ENCODE measurements at places on chromosomes 7 and 10. TPM values are rescaled to one million over a fixed set of nuclear protein-coding genes. Genes with fewer than 3 reads are reported as not detected.

Gene DNAH11
- 0.05 TPM for total RNA-seq

Gene VWC2
- total RNA-seq = not detected

- DNase-seq = no peak
- H3K27me3 ChIP-seq = peaks cover 29% of the 10 kb centered on the region
- H3K4me1 ChIP-seq = peaks cover 5% of the 10 kb centered on the region
- no peak overlapping the region for H3K27ac ChIP-seq
- H3K4me3 ChIP-seq = no peak overlapping the region
- H3K36me3 ChIP-seq = peaks cover 6% of the 10 kb centered on the region
Observed at GRCh38 chr10:116271593-116272439, 1.2 kb downstream of the GFRA1 start.

Gene AOAH
- 108 TPM for total RNA-seq
